CD4-positive, CD25-positive, alpha-beta regulatory T cell (primary cell): ENCODE measurements at places on chromosomes 5 and 9. TPM values are rescaled to one million over a fixed set of nuclear protein-coding genes. Genes with fewer than 3 reads are reported as not detected.

GRCh38 chr5:133245191-133246052, 193.6 kb downstream of the HSPA4 start:
- H3K27ac ChIP-seq = no peak overlapping the region
- H3K4me1 ChIP-seq = no peaks in the 10 kb centered on the region
- no peaks in the 10 kb centered on the region for H3K27me3 ChIP-seq
- no peak for DNase-seq
- H3K36me3 ChIP-seq = no peaks in the 10 kb centered on the region
- H3K4me3 ChIP-seq = no peak overlapping the region

GRCh38 chr9:128835246-128836210, 5.9 kb upstream of the SPOUT1 start:
- no peaks in the 10 kb centered on the region for H3K4me1 ChIP-seq
- H3K27me3 ChIP-seq = no peaks in the 10 kb centered on the region
- DNase-seq = no peak
- no peak overlapping the region for H3K4me3 ChIP-seq
- peaks cover 3% of the 10 kb centered on the region for H3K36me3 ChIP-seq
- no peak overlapping the region for H3K27ac ChIP-seq

GRCh38 chr5:101159006-101159405, 255.9 kb upstream of the ST8SIA4 start:
- H3K27ac ChIP-seq = no peak overlapping the region
- H3K36me3 ChIP-seq = no peaks in the 10 kb centered on the region
- H3K4me1 ChIP-seq = no peaks in the 10 kb centered on the region
- H3K27me3 ChIP-seq = no peaks in the 10 kb centered on the region

DNA sequence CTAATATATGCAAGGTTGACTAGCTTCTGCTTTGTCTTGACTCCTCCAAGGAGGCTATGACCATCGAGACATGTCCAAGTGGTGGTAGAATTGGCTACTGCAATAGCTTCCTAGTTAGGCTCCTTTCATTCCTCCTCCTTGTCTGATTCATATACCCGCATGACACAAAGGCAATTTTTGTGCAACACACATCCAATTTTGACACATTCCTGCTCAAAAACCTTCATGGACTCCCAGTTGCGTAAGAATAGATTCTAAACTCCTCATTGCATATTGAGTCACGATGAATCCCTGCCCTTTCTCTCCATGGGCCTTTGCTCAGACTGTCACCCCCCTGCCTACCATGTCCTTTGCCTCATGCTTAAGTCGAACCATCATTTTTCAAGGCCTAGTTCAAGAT, 344.5 kb downstream of the ACTL7B start:
- H3K27ac ChIP-seq = no peak overlapping the region
- H3K4me1 ChIP-seq = no peaks in the 10 kb centered on the region
- no peaks in the 10 kb centered on the region for H3K27me3 ChIP-seq
- H3K36me3 ChIP-seq = no peaks in the 10 kb centered on the region
- H3K4me3 ChIP-seq = no peak overlapping the region
- no peak for DNase-seq

FBLL1 gene
- not detected for total RNA-seq

GRCh38 chr9:95491543-95492320, 25.0 kb downstream of the PTCH1 start:
- H3K27me3 ChIP-seq = peaks cover 7% of the 10 kb centered on the region
- H3K36me3 ChIP-seq = no peaks in the 10 kb centered on the region
- peak overlapping the region; percentile 45 for H3K4me3 ChIP-seq

DNA sequence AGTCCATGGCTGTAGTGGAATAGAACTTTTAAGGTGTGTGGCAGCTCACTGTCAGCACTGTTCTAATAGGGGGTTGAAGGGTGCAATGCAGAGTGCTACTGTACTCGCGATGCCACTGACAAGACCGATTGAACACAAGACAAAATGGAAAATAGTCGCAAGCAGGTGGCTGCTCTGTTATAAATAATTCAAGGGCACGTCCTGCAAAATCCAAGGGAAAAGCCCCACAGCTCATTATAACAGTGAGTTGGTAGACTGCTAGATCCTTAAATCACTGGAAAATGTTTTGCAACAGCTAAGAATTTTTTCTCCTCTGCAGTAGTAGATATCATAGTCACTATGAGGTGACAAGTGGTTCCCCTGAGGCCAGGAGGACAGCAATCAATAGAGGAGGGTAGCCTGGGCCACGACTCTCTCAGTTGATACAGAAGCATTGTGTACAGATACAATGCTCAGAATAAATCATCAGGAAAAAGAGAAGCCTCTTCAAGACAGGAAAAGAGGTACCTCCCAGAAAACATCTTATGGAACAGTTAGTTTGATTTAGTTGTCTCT, 926.3 kb downstream of the TLE4 start:
- no peaks in the 10 kb centered on the region for H3K4me1 ChIP-seq
- no peaks in the 10 kb centered on the region for H3K36me3 ChIP-seq
- DNase-seq = no peak
- no peak overlapping the region for H3K27ac ChIP-seq
- no peaks in the 10 kb centered on the region for H3K27me3 ChIP-seq

- no peaks in the 10 kb centered on the region for H3K4me1 ChIP-seq
- no peak overlapping the region for H3K27ac ChIP-seq
- no peaks in the 10 kb centered on the region for H3K36me3 ChIP-seq
- H3K27me3 ChIP-seq = no peaks in the 10 kb centered on the region
These were observed 617.4 kb downstream of the SLCO4C1 start for GRCh38 chr5:101678481-101679193.

FEM1C gene
- 40.1 TPM for total RNA-seq

DNA sequence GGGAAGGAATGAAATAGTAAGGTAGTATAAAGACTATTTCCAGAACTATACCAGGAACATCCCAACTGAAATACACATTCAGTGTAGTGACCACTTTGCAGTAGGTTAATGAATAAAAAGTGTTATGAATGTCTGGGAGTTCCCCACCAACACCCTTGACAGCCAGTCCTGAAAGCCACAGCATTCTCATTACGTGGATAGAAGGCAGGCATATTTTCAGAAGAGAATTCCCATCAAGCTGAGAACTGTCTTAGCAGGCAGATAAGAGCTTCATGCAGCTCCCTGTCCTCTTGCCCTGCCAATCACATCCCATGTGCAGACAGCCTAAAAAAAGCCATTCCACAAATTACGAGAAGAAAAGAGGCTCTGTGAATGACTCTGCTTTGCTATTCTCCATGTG, 695.0 kb downstream of the DTWD2 start:
- H3K27ac ChIP-seq = no peak overlapping the region
- H3K27me3 ChIP-seq = no peaks in the 10 kb centered on the region
- no peaks in the 10 kb centered on the region for H3K4me1 ChIP-seq
- no peaks in the 10 kb centered on the region for H3K36me3 ChIP-seq

GRCh38 chr9:37593883-37594448, 1.6 kb upstream of the TOMM5 start:
- DNase-seq = no peak
- no peak overlapping the region for H3K27ac ChIP-seq
- peaks cover 3% of the 10 kb centered on the region for H3K36me3 ChIP-seq
- H3K27me3 ChIP-seq = peaks cover 16% of the 10 kb centered on the region
- H3K4me1 ChIP-seq = peaks cover 29% of the 10 kb centered on the region

- no peaks in the 10 kb centered on the region for H3K4me1 ChIP-seq
- H3K36me3 ChIP-seq = no peaks in the 10 kb centered on the region
- H3K27ac ChIP-seq = no peak overlapping the region
- DNase-seq = no peak
- no peak overlapping the region for H3K4me3 ChIP-seq
These were observed 113.7 kb downstream of the ARHGEF28 start for GRCh38 chr5:73739650-73740049.

DNA sequence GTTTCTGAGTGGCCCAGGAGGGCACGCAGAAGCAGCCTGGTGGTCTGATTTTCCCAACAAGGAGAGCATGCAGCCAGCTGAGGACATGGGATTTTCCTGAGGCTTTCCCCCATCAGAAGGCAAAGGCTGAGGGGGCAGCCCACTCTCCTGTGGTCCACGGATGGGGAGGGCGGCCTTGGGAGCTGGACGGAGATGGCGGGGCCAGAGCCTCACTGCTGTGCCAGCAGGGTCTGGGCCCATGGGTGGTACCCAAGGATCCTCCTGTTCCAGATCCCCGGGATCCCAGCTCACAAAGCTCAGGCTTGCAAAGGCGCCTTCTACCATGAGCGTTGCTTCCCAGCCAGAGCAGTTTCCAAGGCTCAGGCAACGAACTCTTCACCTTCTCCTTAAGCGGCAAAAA, 39.0 kb upstream of the SLC12A7 start:
- DNase-seq = no peak
- peaks cover 11% of the 10 kb centered on the region for H3K4me1 ChIP-seq
- H3K27me3 ChIP-seq = peaks cover 4% of the 10 kb centered on the region
- no peaks in the 10 kb centered on the region for H3K36me3 ChIP-seq
- H3K4me3 ChIP-seq = no peak overlapping the region

DNA sequence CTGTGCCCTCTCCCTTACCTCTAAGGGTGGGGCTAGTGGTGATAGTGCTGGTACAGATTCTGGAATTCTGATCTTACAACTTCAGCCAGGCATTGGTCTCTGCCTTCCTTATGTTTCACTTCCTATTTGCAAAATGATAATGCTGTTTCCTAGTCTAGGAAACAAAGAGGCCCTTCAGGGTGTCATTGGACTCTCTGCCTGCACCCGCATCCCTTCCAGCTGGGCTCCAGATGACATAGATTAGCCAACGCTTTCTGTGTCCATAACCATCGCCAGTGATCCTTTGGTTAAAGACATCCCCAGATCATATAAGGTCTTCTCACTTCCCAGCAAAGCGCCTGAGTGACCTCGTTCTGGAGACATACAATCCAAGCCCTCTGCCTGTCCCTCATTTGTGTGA, 180.7 kb downstream of the ERCC6L2 start:
- no peak overlapping the region for H3K4me3 ChIP-seq
- H3K27ac ChIP-seq = no peak overlapping the region
- no peaks in the 10 kb centered on the region for H3K36me3 ChIP-seq
- DNase-seq = no peak
- no peaks in the 10 kb centered on the region for H3K27me3 ChIP-seq
- no peaks in the 10 kb centered on the region for H3K4me1 ChIP-seq

DNA sequence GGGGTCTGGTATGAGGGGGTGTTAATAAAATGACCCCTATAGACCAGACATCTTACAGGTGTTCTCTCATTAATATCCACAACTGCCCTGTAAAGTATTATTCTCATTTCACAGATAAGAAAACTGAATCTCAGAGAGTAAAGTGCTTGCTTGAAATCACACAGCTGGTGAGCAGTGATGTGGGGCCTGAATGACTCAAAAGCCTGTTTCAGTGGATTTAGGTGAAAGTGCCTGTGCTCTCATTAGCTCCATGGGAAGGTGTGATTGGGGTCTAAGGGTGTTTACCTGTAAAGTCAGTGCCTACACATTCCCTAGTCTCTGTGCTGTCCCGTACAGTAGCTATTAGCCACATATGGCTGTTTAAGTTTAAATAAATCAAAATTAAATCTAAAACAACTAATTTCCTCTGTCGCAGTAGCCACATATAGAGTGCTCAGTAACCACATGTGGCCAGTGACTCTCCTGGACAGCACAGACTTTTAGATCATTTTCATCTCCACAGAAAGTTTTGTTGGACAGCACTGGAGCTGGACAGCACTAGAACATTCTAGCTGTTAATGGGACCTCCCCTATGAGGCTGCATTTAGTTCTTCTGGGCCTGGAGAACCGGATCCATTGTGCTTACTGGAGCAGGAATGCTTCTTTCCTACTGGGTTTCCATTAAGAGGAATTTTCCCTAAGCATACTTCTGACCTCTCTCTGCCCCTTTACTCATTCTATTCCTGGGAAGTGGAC, 52.5 kb upstream of the SEMA6A start:
- H3K4me1 ChIP-seq = no peaks in the 10 kb centered on the region
- no peak overlapping the region for H3K27ac ChIP-seq
- H3K27me3 ChIP-seq = no peaks in the 10 kb centered on the region
- H3K4me3 ChIP-seq = no peak overlapping the region

- H3K4me3 ChIP-seq = no peak overlapping the region
- no peak for DNase-seq
- no peaks in the 10 kb centered on the region for H3K27me3 ChIP-seq
- no peaks in the 10 kb centered on the region for H3K36me3 ChIP-seq
These were observed 269.1 kb upstream of the CD180 start for GRCh38 chr5:67465537-67466207.

GRCh38 chr5:59757442-59757841, 136.1 kb downstream of the PDE4D start:
- no peak for DNase-seq
- no peaks in the 10 kb centered on the region for H3K4me1 ChIP-seq
- no peaks in the 10 kb centered on the region for H3K27me3 ChIP-seq
- H3K36me3 ChIP-seq = no peaks in the 10 kb centered on the region

DNA sequence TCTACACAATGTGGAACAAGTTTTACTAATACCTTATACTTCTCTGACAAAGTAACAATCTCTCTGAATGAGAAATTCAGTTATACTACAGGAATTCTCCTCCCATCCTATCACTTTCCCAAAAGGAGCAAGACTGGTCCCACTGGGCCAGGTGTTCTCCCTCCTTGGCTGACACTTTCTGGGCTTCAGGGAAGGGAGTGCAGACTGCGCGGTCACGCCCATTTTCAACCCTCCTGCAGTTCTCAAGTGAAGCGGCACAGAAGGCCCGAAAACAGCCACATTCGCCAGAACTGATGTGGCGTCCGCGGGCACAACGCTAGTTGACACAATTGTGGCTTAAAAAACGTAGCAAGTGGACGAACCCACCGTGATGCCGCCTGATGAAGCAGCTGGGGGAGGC, 603 bp downstream of the SAXO1 start:
- no peaks in the 10 kb centered on the region for H3K36me3 ChIP-seq
- H3K27me3 ChIP-seq = no peaks in the 10 kb centered on the region
- DNase-seq = no peak

DNA sequence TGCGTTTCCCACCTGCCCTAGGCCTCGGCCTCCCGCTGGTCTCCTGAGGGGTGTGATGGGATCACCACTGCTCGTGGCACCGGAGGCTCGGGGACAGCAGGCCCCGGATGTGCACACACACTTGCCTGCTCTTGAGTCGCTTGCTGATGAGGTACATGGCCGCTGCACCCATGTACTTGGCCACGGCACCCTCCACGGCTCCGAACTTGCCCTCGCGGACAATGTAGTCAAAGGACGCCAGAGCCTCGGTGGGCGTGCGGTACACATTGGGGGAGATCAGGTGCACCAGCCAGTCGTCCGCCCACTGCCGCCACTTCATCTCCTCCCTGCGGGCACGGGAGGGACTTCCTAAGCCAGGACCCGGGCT, 4.7 kb downstream of the PTGES2 start:
- H3K36me3 ChIP-seq = peaks cover 22% of the 10 kb centered on the region
- DNase-seq = no peak
- no peaks in the 10 kb centered on the region for H3K27me3 ChIP-seq
- H3K4me1 ChIP-seq = peaks cover 33% of the 10 kb centered on the region
- no peak overlapping the region for H3K4me3 ChIP-seq

LCN9 gene
- total RNA-seq = not detected
